ENCODE measurements at places on chromosomes 13 and 19.

- DNase-seq: no peak
Observed at GRCh38 chr19:16788479-16788878, 40.7 kb upstream of the SIN3B start.

DNA sequence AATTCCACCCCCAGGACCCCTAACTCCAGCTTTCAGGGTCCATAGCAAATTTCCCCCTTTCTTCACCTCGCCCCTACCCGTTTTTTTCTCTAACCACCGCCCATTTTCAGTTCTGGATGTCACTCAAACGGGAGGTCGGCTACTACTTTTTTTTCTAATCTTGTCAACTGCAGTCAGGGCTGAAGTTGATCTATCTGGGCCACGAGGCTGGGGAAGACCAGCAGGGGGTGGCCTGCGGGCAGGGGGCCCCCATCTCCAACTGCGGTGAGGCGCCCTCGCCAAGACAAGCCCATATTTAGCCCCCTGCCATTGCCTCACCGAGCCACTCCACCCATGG lies 748 bp downstream of the LHFPL6 start:
- no peak for DNase-seq

- no peak for DNase-seq
Observed at GRCh38 chr13:102793611-102794355, 5.0 kb downstream of the POGLUT2 start.

GRCh38 chr19:52007451-52007805 lies 583 bp downstream of the ZNF615 start:
- no peak for DNase-seq

DNA sequence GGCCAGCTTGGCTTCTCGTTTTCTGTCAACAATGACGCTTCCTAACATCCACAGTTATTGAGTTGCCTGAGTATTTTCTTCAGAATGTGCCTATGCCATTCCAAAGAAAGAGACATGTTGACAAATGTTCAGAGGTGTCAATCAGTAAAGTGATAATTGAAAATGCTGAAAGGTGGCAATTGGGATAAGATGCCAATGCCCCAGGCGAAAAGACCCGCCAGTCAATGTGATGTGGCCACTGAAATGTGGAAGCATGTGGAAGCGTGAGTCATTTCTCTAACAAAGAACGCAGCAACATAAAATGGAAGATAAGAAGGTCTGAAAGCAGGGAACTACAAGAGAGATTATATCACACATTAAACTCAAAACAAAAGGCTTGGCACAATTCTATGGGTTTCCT lies 882.2 kb upstream of the SLC10A2 start:
- DNase-seq: no peak

DNA sequence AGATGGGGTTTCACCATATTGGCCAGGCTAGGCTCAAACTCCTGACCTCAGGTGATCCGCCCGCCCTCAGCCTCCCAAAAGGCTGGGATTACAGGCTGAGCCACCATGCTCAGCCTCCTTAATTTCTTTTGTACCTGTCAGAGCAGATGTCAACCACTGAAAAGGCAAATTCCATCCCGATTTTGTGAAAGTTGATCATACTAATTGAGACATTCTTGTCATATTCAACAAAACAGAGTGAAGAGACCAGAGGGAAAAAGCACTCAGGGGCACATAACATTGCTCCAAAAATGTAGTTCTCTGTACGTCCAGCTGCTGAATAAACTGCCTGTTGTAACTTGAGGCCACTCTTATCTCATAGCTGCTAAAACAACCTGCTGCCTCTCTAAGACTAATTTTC lies 27.4 kb upstream of the PSPC1 start:
- no peak for DNase-seq

DNA sequence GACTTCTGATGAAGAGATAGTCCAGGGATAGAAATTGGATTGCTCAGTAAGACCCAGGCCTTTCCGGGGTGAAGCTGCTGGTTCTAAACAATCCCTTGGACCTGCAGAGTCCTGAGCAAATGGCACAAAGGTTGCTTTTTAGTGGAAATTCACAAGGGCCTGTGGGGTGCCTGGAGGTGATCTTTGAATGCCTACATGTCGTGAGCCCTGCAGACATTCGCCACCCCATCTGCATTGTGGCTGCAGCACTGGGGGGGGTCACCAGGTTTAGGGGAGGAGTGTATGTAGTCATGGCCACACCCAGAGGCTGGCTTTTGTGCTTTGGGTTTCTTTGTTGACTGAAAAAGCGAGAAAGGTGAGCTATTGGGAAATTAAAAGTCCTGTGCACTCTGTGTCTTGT lies 41.4 kb downstream of the SLC7A9 start:
- no peak for DNase-seq

DNA sequence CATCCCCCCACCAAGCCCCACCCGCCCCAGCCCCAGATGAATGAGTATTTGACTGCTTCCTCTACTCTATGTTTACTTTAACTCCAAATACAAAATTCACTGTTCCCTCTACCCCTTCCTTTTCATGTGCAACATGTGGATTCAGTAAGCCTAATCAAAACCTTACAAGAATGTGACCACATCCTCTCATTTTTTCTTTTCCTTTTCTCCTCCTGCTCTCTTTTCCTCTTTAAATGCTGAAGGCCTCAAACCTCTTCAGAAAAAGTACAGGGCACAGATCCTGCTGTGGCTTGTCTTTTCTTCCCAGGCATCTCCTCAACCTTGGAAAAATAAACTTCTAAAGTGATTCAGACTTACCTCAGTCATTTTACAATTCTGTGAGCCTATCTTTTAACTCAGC lies 119.0 kb downstream of the MYCBP2 start:
- DNase-seq: no peak

GRCh38 chr19:8363803-8364771 lies at the start of gene ANGPTL4:
Gene ANGPTL4 (plus strand): TSS chr19:8364155. CDS start chr19:8364322, 167 bp downstream.
- peak; percentile 77 for DNase-seq

DNA sequence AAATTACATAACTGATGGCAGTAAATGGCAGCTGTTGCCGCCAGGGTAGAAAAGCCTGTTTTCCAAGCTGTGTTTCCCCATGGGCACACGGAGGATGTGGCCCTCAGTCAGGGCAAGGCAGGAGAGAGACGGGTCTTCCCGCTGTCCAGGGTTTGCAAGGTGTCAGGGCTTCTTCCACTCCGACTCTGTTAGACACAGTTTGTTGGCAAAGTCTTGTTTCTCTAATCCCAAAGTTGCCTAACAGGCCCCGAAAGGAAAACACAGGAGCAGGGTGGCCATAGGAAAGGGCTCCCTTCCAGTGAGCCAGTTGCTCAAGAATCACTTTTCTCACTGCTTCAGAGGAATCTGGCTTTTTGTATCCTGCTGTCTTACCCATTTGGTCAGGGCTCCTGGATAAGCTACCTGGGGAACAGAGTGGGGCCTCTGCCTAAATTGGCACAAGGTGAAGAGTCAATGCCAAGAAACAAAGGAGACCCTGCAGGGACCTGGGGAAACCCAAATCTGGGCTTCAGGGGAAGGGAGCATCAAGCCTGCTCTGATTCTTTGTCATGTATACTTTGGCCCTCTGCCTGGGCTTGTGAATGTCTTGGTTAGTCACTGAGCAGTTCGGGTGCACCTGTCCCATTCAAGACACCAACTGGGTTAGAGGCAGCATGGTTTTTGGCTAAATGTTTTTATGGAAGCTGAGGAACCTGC lies 29.0 kb upstream of the CXCL17 start:
- DNase-seq: no peak

- no peak for DNase-seq
Observed at GRCh38 chr13:36718686-36719085, 44.9 kb downstream of the SERTM1 start.

- DNase-seq: no peak
Observed at GRCh38 chr19:45010306-45010705, 9.0 kb downstream of the RELB start.

GRCh38 chr13:65540175-65540574 lies 1690.0 kb downstream of the PCDH9 start:
- no peak for DNase-seq

- DNase-seq: no peak
Observed at GRCh38 chr13:107250628-107251027, 682.7 kb upstream of the ARGLU1 start.

- no peak for DNase-seq
Observed at GRCh38 chr13:77857531-77858209, 61.0 kb downstream of the EDNRB start.

DNA sequence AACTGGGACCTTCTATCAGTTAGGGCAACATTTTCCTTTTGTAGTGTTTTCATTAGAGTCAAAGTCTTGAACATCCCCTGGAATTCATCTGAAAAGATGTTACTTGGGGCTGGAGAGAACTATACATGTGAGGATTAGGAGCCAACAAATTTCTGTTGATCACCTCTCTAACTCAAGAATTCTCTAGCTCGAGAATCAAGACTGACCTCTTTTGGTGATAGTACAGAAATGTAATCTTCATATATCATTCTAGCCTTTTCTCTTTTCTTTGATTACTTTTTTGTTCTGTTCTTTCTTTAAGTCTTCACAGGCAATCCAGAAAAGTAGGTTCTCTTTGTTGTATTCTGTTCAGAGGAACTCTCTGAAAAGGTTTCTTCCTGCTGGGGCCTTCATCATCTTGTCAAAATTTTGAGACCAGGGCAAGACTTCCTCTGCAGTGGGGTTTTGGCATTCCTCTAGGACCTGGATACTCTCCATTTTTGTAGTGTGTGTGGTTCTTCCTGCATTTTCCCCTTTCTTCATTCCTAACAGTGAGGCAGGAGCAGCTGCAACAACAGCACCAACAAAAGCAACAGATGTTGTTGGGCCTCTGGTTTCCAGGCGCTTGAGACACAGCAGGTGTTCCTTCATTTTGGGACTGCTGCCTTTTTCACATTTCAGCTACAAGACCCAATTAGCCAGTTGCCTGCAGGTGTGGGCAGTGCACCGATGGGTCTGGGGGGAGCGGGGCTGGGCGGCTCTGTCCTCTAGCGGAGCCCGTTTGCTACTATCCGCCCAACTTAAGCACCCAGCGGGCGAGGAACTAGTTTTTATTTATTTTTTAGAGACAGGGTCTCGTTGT lies 26.2 kb downstream of the ELF1 start:
- DNase-seq: no peak

DNA sequence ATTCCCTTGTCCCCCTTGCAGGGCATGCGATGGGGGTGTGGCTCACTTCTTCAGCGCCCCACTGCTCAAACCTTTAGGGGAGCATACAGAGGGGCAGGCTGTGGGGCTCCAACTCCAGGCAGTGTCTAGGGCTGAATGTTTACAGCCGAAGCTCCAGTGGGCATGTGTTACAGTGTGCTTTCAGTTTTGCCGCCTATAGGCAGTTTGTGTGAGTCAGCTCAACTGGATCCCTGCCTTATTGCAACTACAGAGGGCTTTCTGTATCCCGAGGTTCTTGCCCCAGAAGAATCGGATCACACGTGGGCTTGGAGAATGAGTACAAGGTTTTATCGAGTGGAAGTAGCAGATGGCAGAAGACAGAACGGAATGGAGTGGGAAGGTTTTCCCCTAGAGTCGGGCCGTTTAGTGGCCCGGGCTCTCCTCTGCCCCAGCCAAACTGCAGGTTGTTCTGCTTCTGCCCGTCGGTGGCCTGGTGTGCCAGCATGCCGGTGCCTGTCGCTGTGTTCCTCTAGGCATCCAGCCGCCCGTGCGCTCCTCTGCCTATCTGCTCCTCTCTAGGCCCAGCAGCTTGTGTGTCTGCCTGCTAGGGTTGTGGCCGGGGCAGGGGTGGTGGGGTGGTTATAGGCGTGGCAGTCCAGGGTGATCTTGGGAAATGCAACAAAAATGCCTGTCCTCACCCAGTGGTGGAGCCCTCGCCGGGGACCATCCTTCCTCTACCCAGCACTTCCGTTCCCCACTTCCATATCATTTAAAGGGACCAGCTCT lies 435.9 kb upstream of the SGCG start:
- DNase-seq: no peak

DNA sequence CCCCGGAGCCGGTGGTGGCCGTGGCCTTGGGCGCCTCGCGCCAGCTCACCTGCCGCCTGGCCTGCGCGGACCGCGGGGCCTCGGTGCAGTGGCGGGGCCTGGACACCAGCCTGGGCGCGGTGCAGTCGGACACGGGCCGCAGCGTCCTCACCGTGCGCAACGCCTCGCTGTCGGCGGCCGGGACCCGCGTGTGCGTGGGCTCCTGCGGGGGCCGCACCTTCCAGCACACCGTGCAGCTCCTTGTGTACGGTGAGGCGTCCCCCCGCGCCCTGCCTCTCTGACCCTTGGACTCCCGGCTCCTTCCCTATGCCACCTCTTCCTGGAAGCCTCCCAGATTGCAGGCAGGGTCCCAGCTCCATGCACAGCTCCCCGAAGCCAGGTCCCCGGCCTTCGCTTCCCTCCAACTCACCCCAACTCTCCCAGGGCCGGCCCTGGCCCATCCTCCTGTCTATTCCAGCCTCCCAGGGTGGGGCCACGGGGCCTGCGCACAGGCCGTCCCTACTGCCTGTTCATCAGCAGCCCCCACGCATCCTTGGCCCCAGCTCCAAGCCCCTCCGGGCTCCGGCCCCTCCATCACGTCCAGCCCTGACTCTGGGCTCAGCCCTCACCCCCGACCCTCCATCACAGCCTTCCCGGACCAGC lies 1.7 kb downstream of the MADCAM1 start:
- DNase-seq: no peak

GRCh38 chr19:16801600-16802013 lies 27.6 kb upstream of the SIN3B start:
- no peak for DNase-seq

DNA sequence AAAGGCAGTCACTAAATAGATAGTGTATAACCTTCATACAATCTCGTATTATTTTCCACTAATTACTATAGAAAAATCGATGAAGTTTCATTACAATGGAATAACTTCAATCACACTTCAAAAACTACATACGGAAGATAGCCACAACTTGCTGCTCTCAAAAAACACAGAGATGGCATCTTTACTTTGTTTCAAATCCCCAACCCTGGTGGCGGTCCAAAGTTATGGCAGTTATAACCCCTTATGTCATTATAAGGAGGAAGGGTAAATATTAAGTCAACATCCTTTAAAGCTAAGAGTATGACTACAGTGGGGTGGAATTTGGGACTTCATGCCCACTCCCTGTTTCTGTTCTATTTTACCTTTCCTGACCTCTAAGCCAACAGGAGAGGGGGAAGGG lies 146.5 kb downstream of the LACC1 start:
- DNase-seq: no peak

DNA sequence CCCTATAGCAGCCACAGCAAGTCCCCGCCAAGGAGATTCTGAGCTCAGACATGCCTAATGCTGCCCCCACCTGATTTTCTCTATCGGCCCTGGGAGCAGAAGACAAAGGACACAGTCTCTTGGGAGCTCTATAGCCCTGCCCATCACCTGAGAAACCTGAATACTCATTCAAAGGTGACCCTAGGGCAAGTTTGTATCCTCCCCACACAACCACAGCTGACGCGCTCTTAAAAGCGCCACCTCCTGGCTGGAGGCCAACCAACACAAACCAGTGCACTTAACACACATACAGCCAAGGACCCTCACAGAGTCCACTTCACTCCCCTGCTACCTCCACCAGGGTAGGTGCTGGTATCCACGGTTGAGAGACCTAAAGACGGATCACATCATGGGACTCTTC lies 8.8 kb upstream of the IGFL4 start:
- DNase-seq: no peak

- DNase-seq: no peak
Observed at GRCh38 chr13:111287201-111287600, 33.2 kb upstream of the TEX29 start.

DNA sequence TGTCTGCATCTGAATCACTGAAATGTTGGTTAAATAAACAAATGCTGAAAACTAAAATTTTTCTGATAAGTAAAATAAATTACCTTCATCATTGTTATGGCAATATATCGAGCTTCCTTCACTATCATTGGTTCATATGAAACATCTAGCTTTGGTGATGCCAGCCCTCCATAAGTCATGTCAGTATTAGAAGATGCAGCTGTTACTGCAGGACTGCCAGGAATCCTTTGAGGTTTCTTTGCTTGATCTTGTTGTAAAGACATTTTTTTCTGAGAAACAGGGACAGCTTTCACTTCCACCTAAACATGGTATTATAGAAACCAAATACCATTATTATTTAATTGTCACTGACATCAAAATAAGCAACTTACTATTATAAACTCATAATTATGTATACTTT lies 123.7 kb upstream of the FBXL3 start:
- DNase-seq: no peak
